Frontal cortex (tissue), 4 donors: ENCODE measurements at places on chromosomes 16 and 17. TPM values are rescaled to one million over a fixed set of nuclear protein-coding genes. Genes with fewer than 3 reads are reported as not detected.

DNA sequence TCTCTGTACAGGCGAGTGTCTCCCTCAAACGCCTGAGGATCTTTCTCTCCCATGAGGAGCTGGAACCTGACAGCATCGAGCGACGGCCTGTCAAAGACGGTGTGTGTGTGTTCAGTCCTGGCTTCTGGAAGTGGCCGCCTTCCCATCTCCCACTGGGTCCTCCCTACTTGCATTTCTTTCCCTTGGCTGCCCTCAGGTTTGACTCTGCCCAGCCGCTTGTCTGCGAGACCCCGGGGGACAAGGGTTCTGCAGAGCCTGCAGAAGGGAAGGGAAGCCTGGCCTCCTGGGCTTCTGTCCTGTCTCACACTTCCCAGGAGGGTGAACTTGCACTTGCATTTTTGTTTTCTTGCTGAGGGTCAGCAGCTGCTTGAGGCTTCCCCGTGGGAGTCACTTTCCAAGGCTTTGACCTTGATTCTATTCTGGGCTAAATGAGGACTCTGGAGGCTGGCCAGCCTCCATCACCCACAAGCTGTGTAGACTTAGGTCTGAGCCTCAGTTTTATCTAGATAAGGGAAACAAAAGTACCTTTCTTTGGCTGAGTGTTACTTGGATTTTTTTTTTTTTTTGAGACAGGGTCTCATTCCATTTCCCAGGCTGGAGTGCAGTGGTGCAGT, 122.3 kb downstream of the ABCC1 start:
- no peak for DNase-seq

DNA sequence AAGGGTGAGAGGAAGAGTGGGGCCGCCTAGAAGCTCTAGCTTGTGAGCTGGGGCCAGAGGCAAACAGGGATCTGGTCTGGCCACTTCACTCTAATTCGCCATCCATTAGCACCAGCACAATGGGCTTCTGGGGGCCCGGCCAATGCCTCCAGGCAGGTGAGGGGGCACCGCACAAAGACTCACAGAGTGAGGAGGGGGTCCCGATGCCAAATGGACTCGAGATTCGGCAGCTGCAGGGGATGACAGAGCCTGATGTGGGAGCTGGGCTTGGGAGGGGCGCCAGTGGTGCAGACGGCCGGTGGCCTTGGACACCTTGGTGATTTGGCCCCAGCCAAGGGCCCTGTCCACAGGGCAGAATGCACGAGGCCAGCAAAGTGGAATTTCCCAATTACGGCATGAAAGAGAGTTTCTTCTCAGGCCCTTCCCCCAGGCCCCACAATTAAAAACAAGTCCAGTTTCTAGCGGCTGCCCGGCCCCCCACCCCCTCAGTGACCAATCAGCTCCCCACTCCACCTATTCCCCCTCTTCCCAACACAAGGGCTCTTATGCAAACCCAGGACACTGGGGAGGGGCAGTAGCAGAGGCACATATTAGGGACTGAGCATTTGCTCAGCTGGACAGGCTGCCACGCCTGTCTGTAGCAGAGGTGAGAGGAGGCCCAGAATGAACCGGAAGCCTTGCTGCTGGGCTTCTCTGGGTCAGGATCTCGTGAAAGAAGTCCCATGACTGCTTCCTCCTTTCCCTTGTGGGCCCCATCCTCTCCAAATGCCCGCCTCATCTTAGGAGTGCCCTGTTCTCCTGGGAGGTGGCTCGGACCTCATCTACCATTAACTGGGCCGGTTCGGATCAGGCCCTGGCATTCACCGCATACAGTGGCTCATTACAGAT, 39.4 kb upstream of the MTSS2 start:
- DNase-seq, result no peak

DNA sequence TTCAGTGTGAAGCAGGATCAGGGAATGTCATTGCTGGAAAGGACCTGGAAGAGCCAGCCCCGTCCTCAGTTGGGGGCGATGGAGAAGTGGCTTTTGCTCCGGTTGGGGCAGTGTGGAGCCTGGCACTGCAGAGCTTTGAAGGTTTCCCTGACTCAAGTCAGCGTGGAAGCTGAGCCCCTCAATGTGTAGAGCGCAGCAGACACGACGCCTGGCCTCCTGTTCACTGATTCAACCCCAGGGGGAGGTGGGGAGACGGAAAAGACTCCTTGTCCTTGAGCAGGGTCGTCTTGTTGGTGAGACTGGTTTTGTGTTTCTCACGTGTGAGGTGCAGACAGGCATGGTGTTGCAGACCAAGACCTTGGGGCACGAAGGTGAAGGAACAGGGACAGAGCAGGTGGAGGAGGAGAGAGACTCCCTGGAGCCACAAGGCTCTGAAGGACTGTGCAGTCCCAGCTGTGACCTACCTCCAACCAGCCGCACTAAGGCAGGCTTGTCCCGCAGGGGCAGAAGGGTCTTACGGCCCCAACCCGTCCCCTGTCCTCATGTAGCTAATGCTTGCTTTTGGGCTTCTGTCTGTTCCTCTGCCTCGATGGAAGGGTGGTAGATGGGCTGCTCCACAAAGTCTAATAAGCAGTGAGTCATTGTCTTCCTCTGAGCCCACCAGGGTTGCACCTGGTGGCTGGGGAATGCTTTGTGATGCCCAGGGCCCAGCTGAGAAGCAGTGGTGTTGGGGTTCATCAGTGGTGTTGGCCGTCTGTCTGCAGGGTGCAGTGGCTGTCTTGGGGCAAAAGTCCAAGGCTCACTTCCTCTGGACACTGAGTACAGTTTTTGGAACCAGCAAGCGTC, 47.8 kb downstream of the MPRIP start:
- no peak for DNase-seq

The CEP112 gene
- 13.5 TPM for total RNA-seq

The CDK5R1 gene
- 271 TPM for total RNA-seq

DNA sequence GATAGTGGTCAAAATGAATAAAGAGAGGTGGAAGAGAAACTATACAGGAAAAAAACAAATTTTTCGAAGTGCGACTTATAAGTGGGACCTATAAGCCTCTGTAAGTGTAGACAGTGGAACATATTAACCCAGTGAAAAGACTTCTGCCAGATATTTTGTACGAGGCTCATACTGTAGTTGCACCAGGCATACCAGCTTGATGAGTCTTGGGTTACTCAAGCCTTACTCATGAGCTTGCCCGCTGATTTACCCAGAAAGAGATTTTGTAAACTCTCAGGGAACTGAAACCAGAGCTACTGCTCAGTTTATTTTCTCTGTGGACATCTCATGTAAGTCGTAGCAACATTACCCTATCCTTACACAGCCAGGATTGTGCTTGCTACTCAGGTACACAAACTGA, 708.0 kb upstream of the SOX9 start:
- DNase-seq, result no peak

The CRISPLD2 gene
- 3.3 TPM for total RNA-seq

- DNase-seq, result no peak
These were observed 250.3 kb downstream of the ZFHX3 start for GRCh38 chr16:72797621-72798020.

The MYO1D gene
- 52.6 TPM for total RNA-seq

DNA sequence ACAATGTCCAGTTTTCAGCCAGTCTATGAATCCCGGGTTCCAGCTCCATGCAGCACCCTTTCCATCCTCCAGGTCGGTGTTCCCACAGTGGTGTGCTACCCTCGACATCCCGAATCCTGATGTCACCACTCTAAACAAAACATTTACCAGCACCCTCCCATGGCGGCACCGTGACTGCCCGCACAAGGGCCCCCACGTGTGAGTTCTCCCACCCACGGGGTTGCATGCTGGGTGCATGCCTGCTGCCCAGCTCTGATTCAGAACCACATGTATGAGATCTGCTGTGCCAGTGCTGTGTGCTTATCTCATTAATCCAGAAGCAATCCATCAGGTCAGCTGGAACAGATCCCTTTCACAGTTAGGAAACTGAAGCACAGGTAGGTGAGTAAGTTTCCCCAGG, 57.4 kb downstream of the C16orf78 start:
- DNase-seq, result no peak

DNA sequence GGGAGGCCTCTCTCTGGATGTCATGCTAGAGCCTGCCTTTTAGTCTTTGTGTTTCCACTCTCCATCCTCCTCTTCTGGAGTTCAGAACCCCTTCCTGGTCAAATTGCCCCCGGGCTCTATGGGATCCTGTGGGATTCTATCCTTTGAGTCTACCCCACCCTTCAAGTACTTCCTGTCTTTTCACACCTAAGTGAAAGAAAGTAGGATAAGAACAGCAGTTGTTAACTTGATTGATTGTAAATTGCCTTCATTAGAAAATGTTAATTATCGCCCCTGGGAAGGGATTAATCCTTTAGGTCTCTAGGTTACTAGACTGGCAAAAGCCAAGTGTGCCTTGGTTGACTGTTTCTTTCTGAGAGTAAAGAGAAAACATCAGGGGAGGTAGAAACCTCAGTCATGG, 30.1 kb downstream of the PRKCB start:
- DNase-seq, result no peak

DNA sequence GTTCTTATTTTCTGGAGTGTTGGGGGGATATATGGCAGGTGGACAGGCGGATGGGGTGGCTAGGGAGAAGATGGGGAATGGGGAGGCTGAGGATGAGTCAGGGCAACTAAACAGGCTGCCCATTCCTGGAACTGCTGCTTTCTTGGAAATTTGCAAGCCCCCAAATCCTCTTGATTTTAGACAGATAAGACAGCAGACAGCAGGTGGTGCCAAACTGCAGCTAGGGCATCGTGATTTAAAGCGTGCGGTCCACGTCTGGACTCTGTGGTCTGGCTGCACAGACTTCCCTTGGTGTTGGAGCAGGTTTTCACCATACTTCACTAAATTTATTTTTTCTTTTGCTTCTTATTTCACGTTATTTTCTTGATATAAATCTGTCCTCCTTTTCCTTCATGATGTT, 10.9 kb upstream of the KRT24 start:
- no peak for DNase-seq

GRCh38 chr17:50212121-50212843, 10.9 kb upstream of the COL1A1 start:
- no peak for DNase-seq

DNA sequence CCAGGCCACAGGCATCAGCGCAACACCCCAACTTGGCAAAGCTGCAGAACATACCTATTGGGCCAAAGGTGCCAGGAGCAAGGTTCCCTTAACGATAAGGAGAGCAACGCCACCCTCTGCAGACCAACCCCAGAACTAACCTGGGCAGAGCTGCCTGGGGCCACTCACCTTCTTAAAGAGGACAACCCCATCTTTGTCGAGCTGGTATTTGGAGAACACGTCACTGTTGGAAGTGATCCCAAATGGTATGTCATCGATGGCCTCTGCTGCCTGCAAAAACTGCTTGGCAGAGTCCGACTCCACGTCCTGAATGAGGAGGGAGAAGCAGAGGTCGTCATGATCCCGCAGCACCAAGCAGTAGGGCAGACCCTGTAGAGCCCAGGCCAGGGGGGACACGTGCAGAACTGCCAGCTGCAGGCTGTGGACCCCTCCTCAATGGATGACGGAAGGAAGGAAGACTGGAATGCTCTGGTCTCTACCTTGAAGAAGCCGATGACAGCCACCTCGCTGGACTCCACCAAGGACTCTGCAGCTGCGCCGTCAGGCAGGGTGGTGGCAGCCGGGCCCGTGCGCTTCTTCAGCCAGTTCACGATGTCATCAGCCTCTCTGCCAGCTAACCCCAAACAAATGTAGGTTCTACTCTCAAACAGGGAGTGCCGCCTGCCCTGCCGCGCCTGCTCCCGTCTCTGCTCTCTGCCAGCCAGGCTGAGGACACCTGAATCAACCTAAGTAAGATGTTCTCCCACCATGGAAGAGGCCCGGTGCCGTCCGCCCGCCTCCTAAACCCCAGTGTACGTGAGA, 5.2 kb downstream of the P4HB start:
- DNase-seq, result no peak

The MPO gene
- total RNA-seq, result 1.2 TPM

- DNase-seq, result no peak
These were observed 1469.8 kb downstream of the CDH11 start for GRCh38 chr16:63652091-63652490.

DNA sequence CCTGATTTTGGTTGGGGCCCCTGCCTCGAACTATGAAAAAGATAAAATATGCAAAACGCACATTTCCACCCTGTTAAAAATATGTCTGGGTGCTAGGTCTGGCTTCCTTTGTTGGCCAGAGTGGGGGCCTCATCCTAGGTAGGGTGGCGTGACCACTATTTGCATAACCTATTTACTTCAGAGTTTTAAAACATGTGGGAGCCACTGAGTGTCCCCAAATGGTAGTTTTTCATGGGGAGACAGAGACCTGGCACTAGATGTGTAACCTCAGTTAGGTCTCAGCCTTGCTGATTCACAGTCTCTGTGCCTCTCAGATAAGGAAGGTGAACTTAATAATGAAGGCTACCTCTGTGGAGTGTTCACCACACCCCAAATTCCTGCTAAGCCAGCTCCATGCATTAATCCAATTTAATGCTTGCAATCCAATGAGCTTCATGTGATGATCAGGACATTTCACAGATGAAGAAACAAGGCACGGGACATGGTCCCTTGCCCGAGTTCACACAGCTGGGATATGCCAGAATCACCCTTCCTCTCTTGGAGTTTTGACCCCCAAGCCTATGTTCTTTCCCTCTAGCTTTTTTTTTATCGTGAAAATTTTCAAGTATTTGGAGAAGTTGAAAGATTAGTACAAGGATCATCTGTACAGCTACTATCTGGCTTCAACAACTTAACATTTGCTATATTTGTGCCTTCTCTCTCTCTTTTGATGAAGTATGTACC, 103.4 kb downstream of the IRF8 start:
- DNase-seq, result no peak

- no peak for DNase-seq
These were observed 29.7 kb downstream of the HS3ST4 start for GRCh38 chr16:25721439-25721838.

The TBC1D3E gene
- 0.41 TPM for total RNA-seq

The KPNB1 gene
- 140 TPM for total RNA-seq

DNA sequence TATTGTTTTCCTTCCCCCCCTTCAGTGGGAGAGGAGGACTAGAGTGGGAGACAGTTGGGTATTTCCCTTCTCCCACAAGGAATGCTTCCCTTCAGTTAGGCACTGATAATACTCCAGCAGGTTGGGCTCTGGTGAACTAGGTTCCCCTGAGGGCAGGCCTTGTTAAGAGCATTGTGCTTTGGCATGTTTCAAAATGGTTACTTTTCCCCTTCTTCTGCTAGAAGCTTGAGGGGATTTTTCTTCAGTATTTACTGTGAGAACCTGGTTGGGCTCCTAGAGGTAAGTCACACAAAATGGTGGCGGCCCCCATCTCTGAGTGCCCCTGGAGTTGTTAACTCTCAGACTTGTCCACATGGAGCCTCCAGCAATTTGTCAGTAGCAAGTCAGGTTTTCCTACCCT, 156.2 kb downstream of the CYB561 start:
- no peak for DNase-seq

DNA sequence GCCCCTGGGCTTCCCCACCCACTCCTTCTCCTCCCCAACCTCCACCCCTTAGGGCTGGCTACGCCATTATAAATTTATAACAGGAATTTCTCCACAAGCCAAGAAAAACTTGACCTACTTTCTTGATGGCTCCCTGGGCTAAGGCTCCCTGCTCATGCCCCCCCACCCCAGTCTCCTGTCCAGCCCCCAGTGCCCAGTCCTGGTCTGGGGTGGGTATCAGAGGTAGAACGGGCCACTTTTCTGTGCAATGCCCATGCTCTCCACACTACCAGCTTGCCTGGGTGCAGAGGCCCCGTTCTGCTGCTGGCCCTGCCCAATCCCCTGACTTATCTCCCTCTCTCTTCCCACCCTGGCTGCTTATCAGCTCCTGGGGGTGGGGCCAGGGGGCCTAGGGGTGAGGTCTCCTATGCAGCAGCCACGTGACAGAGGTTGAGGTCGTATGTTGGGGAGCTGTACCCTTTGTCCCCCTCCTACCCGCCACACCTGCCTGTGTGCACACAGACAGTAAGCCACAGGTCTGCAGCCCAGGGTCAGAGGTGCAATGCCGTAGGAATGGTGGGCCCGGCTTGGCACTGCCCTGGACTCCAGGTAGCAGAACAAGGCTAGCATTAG, 10.1 kb downstream of the THRA start:
- DNase-seq, result no peak
